Sciatic nerve (tissue), 2 donors: ENCODE measurements at places on chromosomes 6 and 20. TPM values are rescaled to one million over a fixed set of nuclear protein-coding genes. Genes with fewer than 3 reads are reported as not detected.

TBX18 gene
- total RNA-seq, result 46.1 TPM

GRCh38 chr6:46592046-46592445, 60.6 kb downstream of the CYP39A1 start:
- no peak for DNase-seq

PFDN4 gene
- 26.3 TPM for total RNA-seq

DNA sequence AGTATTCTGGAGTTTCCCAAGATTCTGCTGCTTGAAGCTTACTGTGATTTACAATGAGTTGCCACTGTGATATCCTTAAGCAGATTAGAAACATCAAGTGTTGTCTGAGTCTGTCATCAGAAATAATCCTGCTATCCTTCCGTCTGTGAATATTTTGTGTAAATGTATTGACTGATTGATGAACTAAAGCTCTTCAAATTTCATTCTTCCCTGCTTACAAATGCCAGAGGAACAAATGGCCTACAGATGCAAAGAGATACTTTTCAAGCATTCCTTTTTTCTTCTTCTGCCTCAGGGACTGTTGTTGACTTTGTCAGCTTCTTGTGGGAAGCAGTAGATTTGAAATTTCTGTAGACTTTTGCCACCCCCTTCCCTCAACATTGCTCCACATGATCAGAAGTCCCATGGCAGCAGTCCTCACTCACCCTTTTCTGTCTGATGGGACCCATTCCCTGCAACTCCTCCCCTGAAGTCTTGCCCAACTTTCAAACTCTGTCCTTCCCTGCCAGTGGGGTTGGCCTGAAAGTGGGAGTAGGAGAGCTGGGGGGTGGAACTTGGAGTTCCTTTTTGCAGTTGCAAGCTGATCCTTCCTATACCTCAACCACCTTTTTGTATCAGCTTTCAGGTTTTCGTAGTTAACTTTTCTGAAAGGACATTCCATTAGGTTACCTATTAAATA, 38.5 kb upstream of the MLIP start:
- no peak for DNase-seq

DNA sequence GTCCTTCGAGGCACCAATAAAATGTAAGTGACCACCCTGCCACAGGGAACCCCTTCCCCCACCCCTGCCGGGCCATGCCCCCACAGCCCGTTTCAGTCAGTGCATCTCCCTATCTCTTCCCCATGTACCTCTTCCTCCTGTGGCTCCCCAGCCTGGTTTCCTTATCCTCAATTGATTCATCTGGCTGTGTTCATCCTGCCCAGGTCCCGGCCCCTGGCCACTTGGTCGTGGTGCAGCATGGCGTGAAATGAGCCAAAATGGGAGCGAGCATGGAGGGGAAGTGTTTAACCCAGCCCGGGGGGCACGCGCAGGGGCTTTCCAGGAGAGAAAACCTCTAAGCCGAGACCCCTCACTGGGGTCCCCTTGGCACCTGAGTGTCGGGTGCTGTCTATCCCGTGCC, 35.9 kb downstream of the HM13 start:
- no peak for DNase-seq

EEF1A2 gene
- 0.45 TPM for total RNA-seq

- DNase-seq, result no peak
Measured at GRCh38 chr20:59308493-59309201, 8.2 kb downstream of the EDN3 start.

GRCh38 chr20:57459278-57459677, 65.7 kb downstream of the CTCFL start:
- no peak for DNase-seq

ENPP4 gene
- 22.0 TPM for total RNA-seq

- no peak for DNase-seq
Measured at GRCh38 chr6:134932535-134933470, 17.1 kb downstream of the ALDH8A1 start.

DNA sequence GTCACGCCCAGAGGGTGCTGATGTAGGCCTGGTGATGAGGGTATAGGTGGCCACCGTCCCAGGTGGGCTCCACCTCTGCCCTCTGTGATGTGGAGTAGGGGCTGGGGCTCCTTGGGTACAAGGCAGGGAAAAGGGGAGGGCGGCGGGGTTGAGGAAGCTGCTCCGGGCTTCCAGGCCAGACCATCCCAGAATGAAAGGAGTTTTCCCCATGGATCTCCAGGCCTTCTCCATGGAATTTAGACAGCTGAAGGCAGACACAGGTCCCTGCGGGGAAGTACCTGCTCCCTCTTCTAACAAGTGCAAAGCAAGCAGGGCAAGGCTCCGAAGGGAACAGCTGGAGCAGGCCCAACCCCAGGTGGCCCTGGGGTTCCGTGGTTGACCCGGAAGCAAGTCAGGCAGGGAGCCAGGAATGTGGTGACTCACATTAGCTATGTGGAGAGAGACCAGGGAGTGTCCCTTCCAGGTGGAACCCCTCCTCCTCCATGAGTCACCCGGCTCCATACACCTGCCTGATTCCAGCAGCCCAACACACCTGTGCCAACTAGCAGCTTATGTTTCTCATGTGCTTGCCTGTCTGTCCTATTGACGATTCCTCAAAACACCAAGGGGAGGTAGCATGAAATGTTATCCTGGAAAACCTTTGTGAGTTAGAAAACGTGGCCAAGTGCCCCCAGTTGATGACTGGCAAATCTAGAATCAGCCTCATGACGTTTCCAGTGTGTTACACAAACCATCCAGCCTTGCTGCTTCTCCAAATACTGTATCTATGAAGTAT, 59.7 kb upstream of the SNX9 start:
- no peak for DNase-seq

DNA sequence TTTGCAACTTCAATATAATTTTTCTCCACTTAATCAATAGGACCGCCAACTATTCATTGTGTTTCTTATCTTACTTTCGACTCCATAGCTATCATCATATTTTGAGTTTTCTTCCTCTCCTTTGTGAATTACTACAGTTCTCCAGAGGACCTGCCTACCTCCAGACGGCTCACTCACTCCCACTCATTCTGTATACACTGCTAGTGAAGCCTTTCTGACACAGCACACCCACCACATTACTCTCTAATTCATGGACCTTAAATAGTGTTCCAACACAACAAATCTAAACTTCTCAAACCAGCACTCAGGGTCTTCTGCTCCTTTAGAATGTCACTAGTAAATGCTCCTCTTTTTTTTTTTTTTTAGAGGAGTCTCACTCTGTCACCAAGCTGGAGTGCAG, 23.8 kb downstream of the FKBP5 start:
- no peak for DNase-seq

- DNase-seq, result no peak
Measured at GRCh38 chr6:36306375-36306774, 30.3 kb downstream of the BNIP5 start.

GRCh38 chr6:52976591-52977035, 18.5 kb downstream of the GSTA4 start:
- no peak for DNase-seq

C4A gene
- total RNA-seq, result 453 TPM

DNA sequence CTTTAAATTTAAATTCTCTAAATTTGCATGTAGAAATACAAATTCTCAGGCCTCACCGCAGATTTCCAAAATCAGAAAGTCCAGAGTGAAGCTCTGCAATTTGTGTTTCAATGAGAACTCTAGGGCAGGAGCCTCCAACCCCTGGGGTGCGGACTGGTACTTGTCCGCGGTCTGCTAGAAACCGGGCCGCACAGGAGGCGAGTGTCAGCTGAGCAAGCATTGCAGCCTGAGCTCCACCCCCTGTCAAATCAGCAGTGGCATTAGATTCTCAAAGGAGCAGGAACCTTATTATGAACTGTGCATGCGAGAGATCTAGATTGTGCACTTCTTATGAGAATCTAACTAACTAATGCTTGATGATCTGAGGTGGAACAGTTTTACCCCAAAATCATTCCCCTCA, 203.0 kb upstream of the PCSK2 start:
- no peak for DNase-seq

PRR18 gene
- total RNA-seq, result not detected

DNA sequence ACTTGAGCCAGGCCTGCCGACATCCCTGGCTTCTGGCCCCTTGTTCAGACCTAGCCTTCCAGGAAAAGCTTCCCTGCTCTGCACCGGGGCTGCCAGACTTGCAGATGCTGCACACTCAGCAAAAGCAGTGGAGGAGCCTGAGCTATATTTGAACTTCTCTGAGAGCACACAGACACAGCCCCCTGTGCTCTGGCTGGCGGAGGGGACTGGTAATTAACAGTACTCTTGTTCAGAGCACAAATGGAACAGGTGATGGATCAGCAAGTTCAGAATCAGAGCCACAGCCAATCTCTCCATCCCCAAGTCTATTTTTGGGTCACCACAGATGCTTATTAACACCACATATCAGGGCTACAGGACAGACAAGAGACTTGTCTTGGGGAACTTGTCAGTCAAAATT, 27.6 kb upstream of the RIMS4 start:
- no peak for DNase-seq

CDSN gene
- total RNA-seq, result not detected

DNA sequence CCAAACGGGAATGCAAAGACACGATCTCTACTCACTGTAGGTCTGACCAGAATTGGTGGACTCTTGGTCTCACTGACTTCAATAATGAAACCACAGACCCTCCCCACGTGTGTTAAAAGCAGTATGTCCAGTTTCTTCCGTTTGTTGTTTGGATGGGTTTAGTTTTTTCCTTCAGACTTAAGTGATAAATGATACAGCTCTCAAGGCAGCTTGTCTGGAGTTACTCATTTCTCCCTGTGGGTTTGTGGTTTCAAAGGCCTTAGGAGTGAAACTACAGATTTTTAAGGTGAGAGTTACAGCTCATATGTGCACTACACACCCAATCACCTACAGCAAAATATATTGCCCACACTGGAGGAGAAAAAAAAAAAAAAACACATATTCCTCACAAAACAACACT, 86.7 kb upstream of the STMND1 start:
- DNase-seq, result no peak

GRCh38 chr20:39983655-39984054, 705.4 kb downstream of the MAFB start:
- DNase-seq, result no peak

GRCh38 chr6:84739866-84740208, 24.6 kb downstream of the TBX18 start:
- no peak for DNase-seq

SLC32A1 gene
- total RNA-seq, result not detected

- no peak for DNase-seq
Measured at GRCh38 chr6:168540713-168541291, 99.8 kb downstream of the SMOC2 start.

DNA sequence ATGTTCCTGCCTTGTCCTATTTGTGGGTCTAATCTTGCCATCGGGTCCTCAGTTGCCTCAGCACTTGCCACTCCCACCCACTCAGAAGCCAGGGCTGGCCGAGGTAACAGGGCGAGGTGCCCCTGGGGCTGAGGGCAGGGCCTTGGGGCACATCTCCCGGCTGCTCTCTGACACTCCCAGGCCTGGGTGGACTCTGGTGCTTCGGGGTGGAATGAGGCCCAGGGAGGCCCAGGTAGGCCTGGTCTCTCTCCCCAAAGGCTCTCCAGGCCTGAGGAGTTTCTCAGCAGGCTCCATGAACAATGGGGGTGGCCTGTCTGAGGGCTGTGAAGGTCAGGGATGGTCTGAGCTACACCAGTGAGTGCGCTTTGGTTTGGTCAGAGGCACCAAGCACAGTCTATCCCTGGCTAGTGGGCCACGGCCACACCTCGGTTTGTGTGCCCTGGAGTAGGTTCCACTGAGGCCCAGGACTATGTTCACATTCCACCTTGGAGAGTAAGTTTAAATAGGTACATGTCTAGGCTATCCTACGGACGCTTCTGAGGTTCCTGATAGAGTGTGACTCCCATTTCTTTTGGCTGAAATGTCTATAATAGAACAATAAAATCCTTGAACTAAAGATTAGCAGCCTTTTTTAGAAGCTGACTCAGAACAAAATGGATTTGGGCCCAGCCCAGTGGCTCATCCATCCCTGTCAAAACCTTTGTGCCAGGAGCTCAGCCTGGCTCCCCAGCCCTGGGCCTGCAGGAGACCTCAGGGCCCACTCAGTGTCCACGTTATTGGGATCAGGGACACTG, 78.8 kb downstream of the SLC24A3 start:
- no peak for DNase-seq

- no peak for DNase-seq
Measured at GRCh38 chr20:24017458-24017755, 28.8 kb upstream of the GGTLC1 start.

GRCh38 chr20:35166242-35166830, 5.5 kb upstream of the PROCR start:
- no peak for DNase-seq

DNA sequence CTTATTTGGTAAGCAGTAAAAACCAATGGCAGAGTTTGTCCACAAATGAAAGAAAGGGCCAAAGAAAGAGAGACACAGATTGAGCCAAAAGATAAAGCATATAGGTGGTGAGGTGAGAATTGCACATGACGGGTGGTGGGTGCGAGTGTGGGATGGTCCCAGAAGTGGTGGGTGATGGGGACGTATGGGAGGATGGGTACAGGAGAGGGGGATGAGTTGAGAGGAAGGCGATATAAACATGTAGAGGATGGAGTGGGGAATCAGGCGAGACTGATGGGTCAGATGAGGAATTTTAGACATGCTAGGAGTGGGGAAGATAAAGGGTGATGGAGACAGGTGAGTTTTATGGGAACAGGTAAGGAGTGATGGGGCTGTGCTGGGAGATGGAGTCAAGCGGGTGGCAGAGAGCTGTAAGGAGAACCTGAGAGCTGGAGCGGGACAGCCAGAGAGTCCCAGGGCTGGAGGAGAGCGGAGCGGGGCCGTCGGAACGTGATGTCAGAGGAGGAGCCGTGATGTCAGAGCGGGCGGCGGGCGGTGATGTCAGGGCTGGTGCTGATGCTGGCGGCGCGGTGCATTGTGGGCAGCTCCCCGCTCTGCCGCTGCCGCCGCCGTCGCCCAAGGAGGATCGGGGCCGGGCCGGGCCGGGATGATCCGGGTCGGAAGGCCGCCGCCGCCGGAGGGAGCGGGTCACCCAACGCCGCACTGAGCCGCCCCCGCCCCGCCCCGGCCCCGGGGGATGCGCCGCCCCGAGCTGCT, at the start of gene TTBK1:
TTBK1 (plus strand) TSS at position 574 of the 756 bp plus-strand sequence. CDS start 3,180 bp downstream, outside the sequence.
- DNase-seq, result no peak

DNA sequence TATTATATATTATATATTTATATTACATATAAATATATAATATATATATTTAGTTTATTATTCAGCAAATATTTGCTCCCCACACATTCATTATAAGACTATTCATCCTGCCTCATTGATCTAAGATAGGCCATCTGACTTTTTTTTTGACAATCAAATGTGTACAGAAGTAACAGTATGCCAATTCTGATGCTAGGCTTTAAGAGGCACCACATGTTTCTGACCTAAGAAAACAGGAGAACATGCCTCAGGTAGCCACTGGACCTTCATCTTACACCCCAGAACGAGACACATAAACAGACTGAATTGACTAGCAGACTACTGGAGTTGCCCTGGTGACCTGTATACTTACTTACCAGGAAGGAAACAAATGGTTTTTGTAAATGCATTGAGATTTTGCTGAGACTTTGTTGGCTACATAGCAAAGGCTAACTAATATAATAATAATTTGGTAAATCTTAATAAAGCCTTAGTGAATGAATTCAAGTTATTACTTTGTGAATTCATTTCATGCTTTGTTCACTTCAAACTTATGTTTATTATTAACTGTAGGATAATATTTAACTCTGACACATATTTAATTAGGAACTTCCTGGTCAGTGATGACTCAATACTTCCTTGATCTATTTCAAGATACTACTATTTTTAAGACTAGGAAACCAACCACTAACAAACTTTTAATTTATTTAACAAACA, 13.4 kb upstream of the MYO6 start:
- no peak for DNase-seq
